ENCODE measurements at places on chromosomes 7 and 10.

DNA sequence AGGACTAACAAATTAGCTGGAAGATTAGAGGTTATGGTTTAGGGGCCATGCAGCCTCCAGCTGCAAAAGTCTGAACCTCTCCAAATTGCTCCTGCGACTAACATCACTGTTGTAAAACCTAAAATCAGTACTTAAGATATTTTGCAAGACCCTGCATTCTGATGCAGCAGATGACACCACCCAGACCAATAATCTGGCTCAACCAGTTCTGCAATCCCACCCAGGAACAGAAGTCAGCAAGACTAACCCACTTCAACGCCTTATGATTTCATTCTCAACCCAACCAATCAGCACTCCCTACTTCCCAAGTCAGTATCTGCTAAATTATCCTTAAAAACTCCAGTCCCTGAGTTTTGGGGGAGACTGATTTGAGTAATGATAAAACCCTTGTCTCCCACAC, 250.8 kb upstream of the MBL2 start:
- no peak for DNase-seq

DNA sequence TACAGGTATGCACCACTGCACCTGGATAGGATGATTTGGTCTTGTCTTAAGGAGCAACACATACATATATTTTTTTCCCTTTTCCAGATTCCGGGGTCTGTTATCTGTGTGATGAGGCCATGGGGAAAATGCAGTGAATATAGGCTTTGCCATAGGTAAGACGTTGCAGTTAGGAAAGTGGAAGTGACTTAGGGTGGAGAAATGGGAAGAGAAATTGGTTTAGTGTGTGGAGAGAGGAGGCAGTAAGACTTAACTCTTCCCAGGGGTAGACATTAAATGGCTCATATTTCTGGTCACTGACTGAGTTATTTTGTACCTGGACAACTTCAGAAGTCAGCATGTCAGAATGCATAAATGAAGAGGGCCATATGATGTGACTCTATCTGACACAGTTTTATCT, 66.7 kb downstream of the PFKFB3 start:
- no peak for DNase-seq

DNA sequence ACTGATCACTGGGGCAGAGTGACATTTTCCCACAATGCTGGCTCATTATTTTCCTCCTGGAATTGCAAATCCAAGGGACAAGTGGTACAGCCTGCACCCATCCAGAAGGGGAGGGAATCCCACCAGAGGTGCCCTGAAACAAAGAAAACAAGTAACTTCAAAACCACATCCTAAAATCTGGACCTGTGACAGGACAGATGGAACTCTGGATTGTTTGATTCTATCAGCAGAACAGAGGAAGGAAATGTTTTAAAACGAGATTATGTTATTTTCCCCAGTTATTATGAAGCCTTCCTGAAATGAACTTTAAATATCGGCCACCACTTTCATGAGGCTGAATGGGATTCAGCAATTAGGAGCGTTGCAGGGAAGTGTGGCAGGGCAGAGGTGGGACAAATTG, 62.2 kb upstream of the ECHDC3 start:
- DNase-seq, result no peak

DNA sequence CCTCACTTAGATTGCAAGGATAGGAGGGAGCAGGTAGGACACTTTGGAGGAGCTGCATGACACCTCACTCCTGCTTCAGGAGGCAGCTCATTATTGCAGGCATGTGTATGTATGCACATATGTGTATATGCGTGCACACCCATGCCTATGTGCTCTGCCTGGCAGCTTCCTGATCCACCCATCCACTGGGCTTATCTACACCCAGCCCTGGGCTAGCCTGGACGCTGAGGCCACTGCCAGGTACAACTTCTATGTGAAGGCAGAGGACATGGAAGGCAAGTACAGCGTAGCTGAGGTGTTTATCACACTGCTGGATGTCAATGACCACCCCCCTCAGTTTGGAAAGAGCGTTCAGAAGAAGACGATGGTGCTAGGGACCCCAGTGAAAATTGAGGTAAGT, 13.3 kb downstream of the LRIT2 start:
- DNase-seq, result no peak

DNA sequence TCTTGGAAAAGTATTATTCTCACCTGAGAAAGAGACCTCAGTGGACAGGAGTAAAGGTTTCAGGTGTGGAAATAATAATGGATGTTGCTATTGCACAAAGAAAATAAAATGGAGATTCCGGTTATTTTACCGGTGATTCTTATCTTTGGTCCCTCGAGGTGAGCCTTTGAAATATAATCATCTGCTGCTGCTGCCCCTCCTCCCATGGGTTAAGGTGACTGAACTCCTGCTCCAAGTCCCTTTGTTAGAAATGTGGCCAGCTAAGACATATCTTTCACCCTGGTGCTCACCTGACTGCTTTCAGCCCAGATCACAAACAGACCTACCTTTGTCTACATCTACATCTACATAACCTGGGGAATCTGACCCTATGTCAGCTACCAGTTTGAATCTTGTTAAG, 5.7 kb downstream of the CUBN start:
- DNase-seq, result no peak

DNA sequence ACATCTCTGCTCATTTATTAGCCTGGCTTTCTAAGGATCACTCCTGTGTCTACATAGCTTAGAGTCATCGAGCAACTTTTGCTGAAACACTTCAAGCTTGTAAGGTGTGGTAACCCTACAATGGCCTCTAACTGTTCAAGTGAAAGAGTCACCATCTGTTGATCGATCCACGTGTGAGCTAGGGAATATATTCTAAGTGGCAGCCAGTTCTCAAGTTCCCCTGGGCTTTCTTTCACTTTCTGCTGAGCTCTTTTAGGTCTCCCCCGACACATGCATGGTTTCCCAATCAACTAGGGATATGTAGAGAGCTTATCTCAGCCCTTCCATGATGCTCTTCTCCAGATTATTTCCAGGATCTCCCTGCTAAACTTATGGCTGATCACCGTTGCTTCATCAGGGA, 15.5 kb downstream of the AOAH start:
- DNase-seq, result no peak
